ENCODE measurements at places on chromosomes 2 and 18.

DNA sequence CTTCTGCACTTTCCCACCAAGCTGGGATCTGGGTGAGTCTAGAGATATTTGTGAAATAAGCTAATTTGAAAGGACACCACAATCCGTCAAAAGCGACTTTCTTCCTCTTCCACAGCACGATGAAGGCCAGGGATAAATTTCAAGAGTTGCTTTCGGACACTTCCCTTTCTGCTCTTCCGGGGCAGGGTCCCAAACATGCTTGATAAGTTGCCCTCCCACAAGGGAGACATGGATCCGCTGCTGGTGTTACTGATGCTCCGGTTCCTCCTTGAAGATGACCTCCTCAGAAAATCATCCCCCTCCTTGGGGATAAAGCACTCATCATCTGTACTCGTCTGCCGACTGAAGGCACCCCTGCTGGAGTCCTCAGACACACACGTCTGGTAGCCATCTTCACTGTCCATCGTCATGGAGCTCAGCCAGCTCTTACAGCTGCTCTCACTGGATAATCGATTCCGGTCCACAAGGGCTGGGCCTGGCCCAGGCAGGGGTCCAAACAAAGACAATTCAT lies 28.2 kb downstream of the CYTIP start:
- DNase-seq: no peak

DNA sequence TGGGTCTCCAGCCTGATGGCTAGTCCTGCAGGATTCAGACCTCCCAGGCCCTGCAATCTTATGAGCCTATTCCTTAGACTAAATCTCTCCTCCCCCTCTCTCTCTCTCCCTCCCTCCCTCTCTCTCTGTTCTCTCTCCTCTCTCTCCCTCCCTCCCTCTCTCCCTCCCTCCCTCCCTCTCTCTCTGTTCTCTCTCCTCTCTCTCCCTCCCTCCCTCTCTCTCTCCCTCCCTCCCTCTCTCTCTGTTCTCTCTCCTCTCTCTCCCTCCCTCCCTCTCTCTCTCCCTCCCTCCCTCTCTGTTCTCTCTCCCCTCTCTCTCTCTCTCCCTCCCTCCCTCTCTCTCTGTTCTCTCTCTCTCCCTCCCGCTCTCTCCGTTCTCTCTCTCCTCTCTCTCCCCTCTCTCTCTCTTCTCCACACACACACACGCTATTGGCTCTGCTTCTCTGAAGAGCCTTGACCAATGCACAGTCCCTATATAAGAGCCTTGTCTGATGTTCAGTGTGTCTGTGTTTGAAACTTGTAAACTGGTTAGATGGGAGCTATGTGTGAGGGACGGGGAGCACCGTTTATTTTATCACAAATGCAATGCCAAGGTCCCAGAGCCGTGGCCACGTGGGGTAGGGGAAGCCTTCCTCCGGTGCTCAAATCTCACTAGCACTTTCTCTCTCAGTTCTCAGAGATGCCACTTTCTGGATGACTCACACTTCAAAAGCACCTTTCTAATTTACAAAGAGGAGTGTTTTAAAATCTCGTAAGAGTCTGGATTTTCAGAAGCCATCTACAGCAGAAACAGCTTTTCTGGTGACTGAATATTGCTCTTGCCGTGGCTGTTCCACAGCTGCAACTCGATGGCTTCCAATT lies 9.4 kb upstream of the PRLH start:
- peak; percentile 39 for DNase-seq

GRCh38 chr18:49621717-49622351 lies 60.0 kb downstream of the LIPG start:
- DNase-seq: no peak

DNA sequence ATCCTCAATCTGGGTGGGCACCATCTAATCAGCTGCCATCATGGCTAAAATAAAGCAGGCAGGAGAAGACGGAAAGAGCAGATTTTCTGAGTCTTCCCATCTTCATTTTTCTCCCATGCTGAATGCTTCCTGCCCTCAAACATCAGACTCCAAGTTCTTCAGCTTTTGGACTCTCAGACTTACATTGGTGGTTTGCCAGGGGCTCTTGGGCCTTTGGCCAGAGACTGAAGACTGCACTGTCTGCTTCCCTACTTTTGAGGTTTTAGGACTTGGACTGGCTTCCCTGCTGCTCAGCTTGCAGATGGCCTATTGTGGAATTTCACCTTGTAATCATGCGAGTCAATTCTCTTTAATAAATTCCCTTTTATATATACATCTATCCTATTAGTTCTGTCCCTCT lies 36.6 kb downstream of the DIPK1C start:
- no peak for DNase-seq

- no peak for DNase-seq
Measured at GRCh38 chr2:47534179-47534919, 131.4 kb downstream of the MSH2 start.

DNA sequence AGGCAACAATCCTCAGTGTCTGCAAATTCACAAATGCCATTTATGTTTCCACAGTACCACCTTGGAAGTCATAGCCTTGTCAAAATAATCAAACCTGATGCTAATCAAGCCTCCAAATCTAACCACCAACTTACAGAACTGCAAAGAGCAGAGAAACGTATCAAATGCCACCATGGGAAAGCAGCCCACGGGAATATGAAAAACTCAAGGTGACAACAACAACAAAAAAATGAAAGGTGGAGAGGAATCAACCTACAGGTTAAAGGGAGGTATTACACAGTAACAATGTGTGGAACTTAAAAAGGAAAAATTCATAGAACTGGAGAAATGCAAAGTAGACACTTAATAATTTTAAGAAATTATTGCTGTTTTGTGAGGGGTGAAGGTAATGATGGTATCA lies 46.7 kb downstream of the CD226 start:
- no peak for DNase-seq

DNA sequence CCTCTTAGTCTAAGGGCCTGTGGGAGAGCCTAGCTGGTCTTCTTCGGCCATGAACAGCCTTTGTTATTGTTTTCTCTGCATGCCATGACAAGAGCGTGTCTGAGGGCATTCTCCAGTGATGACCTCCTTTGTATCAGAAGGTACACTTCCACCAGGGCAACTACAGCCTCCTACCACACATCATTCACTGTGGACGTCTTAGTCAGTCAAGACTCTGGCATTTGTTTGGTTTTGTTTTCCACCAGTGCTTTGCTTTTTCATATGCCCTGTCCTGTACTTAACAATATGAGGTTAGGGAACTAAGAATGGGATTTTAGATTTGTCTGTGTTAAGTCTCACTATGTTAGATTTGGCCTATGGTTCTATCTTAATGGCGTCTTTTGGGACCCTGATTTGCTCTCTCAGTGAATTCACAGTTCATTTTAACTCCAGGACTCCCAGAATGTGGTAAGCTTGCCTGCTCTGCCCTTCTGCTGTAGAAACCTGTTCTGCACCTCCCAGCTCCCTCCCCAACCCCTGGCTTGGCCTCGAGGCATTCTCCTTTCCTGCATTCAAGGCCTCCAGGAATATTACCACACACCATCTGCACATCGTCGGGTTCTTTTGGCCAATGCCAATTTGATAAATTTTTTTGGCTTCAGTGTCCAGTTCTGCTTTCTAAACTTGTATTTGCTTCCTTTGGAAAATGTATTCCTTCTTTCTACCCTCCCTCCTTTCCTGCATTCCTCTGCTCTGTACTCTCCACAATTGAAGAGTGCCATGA lies 42.8 kb upstream of the IL1R1 start:
- DNase-seq: no peak

DNA sequence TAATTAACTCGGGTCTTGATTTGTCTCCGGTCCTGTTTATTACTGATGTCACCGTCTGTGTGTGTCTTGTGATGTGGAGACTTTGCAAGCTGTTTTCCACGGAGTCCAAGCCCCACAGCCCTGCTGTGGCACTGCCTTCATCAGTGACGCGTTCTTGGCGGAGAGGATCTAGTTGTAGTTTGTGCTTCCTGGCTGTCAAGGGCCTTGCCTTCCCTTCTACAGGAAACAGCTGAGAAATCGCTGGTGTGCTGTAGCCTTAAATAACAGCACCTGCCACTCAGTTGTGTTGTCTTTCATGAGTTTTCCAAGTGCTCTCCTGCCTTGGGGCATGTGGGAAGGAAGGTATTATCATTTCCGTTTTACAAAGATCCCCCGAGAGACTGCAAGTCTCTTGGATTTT lies 26.3 kb downstream of the CTIF start:
- DNase-seq: no peak

DNA sequence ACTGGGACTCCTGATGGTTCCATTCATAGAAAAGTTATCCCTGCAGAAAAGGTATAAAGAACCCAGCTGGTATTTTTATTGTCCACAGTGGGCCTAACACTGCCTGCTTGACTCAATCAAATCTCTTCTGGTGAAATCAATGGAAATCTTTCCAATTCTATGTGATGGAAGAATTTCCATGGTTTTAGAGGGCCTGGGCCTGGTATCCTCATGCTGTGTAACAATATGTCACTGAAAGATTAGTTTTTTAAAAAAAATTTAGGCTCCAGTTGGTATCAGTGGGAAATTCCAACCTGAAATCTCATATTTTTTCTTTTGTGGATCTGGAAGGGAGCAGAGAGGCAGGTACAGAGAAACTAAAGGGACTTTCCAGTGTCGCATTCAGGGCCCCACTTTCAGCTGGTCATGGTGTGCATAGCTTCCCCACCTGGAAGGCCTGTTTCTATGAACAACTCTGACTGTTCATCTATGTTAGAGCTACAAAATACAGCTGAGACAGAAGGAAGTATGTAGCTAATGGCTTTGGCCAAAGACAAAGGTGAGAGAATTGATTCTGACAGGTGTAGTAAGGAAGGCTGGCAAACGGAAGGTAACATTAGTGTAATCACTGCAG lies 20.9 kb downstream of the NEB start:
- no peak for DNase-seq

GRCh38 chr2:168210895-168211570 lies 36.4 kb downstream of the STK39 start:
- no peak for DNase-seq

- DNase-seq: no peak
Measured at GRCh38 chr2:101372792-101373191, 14.5 kb downstream of the CREG2 start.

GRCh38 chr2:63842149-63843061 lies 709 bp downstream of the UGP2 start:
- DNase-seq: no peak

- no peak for DNase-seq
Measured at GRCh38 chr2:124437811-124438210, 412.7 kb downstream of the CNTNAP5 start.

DNA sequence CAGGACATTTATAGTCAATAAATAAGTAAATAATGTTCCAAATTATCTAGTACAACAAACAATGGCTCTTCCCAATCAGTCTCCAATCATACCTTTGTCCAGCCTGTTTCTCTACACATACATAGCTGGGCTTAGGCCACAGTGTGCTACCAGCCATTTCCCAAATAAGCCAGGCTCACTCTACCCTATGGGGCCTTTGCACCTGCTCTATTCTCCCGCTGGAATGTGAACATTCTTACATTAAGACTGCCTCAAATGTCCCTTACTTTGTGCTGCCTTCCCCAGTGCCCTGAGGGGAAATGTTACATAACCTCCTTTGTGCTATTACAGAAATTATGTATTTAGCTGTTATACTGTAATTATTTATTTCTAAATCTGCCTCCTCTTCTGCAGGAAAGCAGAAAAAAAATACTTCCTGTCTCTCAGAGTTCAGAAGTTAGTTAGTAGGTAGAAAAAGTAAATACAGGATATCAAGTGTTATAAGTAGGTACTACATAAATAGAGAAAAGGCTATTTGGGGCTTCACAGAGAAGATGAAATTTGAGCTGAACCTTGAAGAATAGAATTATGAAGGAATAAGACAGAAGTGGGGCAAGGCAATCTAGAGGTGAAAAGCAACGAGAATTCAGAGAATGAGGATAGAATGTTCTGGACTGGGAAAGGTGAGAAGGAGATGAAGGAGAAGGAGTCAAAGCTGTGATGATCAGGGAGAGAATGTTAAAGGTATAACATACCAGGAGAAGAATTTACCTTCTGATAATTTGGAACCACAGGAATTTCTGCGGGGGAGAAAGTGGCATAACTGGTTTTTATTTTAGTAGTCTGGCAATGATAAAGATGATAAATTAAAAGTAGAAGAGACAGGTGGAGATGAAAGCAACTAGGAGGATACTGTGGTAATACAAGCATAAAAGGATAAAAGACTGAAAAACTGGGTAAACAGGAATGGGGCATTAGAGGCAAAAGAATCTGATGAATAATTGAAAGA lies 37.0 kb downstream of the ROCK1 start:
- no peak for DNase-seq

DNA sequence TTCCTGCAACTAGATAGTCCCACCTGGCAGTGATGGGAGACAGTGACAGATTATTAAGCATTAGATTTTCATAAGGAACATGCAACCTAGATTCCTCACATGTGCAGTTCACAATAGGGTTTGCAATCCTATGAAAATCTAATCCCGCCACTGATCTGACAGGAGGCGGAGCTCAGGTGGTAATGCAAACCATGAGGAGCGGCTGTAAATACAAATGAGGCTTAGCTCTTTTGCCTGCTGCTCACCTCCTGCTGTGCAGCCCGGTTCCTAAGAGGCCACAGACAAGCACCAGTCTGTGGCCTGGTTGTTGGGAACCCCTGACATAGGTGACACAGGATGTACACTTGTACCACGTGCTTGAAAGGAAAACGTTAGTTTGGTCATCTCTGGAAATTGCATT lies 41.6 kb downstream of the CDH19 start:
- DNase-seq: no peak

- DNase-seq: no peak
Measured at GRCh38 chr2:105179469-105180372, 61.8 kb upstream of the GPR45 start.

DNA sequence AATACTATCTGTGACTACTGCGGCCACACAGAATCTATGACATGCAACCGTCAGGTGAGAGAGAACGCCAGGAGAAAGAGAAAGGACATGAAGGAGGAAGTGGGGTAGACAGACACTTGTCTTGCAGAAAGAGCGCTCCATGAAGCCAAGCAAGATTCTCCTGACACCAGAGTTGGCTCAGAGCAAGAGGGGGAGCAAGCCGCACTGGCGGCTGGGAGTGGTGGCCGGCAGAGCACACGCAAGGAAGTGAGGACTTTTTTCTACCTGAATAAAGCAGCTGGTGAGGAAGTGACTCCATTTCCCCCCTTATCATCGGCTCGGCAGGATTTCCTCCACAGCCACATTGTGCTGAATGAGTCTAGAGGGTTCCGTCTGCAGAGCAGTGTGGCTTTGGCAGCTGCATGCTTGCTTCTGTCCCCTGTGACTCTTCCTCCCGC lies 181.6 kb downstream of the BCL2 start:
- DNase-seq: no peak

DNA sequence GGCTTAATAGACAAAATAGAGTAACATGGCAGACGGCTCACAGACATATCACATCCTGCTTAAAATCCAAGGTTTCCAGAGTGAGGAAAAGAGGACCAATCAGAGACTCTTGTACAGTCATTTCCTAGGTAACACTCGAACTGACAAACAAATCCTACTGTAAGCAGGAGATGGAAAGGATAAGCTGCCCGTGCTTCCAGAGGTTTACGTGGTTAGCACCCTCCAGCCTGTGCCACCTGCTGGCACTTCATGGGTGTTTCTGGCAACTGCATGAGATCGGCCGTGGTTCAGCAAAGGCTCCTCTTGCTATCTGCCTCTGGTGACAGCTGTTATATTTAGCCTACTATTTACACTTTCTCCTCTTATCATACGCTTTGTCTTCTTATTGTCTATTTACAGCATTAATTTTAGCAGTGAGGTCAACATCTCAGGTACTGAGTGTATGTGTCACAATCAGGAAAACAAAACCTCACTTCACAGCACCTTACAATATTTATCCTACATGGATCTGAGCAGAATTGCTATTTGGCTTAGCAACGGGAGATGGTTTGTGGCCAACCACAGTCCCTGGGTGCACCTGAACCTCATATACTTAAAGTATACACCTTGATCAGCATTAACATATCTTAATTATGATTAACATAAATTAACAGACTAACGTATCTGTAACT lies 226.9 kb downstream of the TMEM163 start:
- no peak for DNase-seq

GRCh38 chr2:190179754-190180312 lies 117.3 kb upstream of the MSTN start:
- DNase-seq: no peak

Data from stimulated activated CD4-positive, alpha-beta T cell treated with anti-CD3 and anti-CD28 coated beads, Interleukin-12 subunit alpha, Interleukin-12 subunit beta, amount 100 ng/mL, for 24 hours (primary cell).